ENCODE measurements at places on chromosomes 4 and X.

- no peak for DNase-seq
These were observed 14.4 kb upstream of the ELF2 start for GRCh38 chr4:139191373-139191772.

DNA sequence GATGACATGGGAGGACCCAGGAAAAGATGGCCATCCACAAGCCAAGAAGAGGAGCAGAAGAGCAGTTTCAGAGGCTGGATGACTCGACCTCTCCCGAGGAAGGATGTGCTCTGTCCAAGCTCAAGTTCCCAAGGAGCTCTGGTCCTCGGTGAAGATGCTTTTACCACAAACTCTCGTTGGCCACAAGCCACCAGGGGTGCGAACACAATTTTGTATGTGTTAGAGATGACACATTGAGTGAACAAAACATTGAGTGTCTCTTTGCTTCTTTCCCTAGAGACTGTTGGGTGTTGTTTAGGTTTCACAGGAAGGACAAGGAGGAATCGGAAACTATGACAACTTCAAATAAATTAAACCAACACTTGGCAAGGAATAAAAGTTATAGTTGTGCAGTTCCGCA is 26.3 kb downstream of the FGFBP1 start:
- no peak for DNase-seq

GRCh38 chr4:2415881-2416563 is 2.4 kb downstream of the ZFYVE28 start:
- DNase-seq: no peak

DNA sequence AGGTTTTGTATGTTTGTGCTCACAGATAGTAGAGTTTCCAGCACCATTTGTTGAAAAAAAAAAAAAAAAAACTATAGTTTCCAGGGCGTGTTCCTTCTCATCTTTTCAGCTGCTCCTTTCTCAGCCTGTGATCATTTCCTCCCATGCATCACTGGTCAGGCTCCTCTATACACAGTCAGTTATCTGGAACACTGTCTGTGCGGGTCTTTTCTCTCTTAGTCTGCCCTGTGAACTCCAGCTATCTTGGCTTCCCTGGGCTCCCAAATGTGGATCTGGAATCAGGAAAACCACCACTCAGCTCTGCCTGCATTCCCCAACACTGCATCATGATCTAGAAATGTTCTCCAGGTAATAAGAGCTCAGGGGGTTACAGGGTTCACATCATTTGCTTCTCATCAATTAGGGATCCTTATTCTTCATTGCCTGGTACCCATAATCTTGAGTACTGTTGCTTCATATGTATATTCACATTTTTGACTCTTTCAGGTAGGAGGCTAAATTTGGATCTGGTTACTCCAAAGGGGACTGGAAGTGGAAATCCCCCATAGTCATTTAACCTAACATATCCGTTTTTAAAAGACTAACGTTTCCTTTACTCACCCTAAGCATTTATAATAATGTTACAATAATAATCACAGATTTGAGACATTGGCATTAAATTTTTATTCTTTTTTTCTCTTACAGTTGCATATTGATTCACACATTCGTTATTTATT is 221.8 kb upstream of the KLF3 start:
- no peak for DNase-seq
